Activated T-helper 17 cell treated with anti-CD3 and anti-CD28 coated beads, Interleukin-2, amount 50 U/mL, for 72 hours (primary cell): ENCODE measurements at places on chromosomes 2 and 18.
A peak's percentile ranks its signal among the peaks of the same experiment; 100 is the strongest.

- no peak for ATAC-seq
Observed at GRCh38 chr2:101401906-101402305, 14.6 kb upstream of the CREG2 start.

- no peak for ATAC-seq
Observed at GRCh38 chr18:8402237-8402636, 207.0 kb upstream of the RAB12 start.

DNA sequence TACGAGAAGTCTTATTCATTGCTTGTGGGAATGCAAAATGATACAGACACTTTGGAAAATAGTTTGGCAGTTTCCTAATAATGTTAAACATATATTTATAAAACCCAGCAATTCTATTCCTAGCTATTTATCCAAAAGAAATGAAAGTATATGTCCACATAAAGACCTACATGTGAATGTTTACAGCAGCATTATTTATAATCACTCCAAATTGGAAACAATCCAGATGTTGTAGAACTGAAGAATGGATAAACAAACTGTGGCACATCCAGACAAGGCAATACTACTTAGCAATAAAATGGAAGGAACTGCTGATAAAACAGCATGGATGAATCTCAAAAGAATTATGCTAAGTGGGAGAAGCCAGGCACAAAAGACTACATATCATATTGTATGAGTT lies 19.3 kb downstream of the MRPL33 start:
- no peak for ATAC-seq

DNA sequence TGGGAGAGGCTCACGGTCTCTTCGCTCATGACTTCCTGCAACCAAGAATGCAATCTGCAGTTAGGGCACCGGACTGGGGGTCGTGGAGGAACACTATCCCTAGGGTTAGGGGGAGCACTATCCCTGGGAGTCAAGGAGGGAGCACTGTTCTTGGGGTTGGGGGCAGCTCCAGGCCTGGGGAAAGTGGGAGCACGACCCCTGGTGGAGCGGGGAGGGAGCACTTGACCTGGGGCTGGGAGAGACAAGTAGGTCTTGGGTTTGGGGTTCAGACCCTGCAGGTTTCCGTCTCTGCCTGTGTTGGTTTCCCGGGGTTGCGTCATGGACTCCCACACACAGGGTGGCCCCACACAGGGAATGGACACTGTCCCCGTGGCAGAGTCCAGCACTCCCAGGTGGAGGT lies 133.6 kb downstream of the TPO start:
- ATAC-seq: no peak

- no peak for ATAC-seq
Observed at GRCh38 chr2:144582651-144583380, 62.9 kb upstream of the ZEB2 start.

- ATAC-seq: peak; percentile 40
Observed at GRCh38 chr18:75210274-75211001, at the start of gene TSHZ1. TSS of gene TSHZ1 (plus strand) at chr18:75210797. CDS start at chr18:75211877, 1,080 bp downstream.

DNA sequence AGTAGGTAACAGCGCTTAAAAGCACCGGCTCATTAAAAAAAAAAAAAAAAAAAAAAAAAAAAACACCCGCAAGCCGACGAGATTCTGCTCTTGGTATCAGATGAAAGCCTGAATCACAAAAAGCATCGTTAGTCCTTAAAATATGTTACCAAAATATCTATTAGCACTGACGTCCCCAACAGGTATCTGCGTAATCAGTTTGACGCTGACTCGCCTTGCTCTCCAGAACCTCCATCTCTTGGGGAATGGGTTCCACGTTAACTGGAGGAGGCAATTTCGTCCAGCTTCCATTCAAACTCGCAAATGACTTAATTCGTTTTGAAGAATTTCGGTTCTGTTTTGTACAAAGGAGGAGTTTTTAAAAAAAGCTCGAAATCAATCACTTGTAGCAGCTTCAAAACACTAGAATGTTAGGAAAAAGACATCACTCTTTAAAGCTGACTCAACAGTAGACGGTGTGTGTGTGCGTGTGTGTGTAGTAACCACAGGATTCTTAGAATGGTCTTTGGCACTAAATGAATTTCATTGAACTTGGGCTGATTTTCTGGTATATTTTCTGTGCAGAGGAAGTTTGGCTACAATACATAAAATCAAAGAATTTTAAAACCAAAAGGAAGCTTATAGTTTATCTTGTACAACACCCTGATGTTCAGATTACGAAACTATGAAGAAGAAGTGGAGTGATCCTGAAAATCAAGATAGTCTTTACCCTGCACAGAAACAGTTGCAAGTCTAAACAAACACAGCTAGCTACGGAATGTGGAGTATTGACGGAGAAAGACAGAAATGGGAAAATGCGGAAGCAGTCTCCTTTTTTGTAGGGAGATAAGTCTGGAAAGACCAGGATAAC lies 1.1 kb upstream of the PGAP1 start:
- ATAC-seq: peak; percentile 69

GRCh38 chr2:47354013-47354847 lies 48.7 kb upstream of the MSH2 start:
- ATAC-seq: no peak

DNA sequence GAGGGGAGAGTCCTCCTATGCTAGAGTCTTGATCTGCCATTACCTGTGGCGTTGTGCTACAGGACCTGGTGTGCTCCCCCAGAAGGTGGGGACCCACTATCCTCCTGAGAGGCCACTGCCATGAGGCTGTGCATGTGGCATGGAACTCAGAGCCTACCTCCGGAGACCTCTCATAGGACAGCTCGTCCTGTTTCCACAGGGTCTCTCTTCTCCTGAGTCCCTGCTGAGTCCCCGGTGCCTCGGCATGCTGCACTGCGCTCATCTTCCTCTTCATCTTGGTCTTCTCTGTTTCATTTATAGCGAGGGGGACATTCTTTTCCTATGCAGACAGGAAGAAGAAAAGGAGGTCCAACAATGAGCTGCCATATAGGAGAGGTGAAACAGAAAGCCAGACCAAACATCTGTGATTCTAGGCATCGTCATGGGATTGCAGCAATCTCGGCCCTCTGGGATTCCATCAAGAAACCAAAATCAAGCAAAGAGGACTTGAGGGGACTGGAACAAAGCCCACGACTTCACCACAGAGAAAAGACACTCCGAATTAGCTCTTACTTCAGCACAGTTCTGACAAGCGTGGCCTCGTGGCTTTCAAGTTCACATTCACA lies 83.7 kb downstream of the KCNF1 start:
- ATAC-seq: no peak
